T-helper 2 cell treated with Interferon-gamma antibody and Interleukin-4, amounts not matched to agents 100 ng/mL and 5 ng/mL, for 36 hours (primary cell): ENCODE measurements at places on chromosomes 5 and 9. TPM values are rescaled to one million over a fixed set of nuclear protein-coding genes. Genes with fewer than 3 reads are reported as not detected.

ANKRD33B gene
- 5.7 TPM in 2 replicates for total RNA-seq

PCDHB2 gene
- 0.09 and 0.14 TPM in 2 replicates for total RNA-seq

AK8 gene
- 0.16 TPM in 1 of 2 replicates, not detected in the other for total RNA-seq

NUTM2G gene
- not detected in 2 replicates for total RNA-seq

NXNL2 gene
- not detected in 2 replicates for total RNA-seq

IFNA21 gene
- total RNA-seq, result not detected in 2 replicates

DBH gene
- not detected in 2 replicates for total RNA-seq

F2RL2 gene
- not detected in 2 replicates for total RNA-seq

SLC6A7 gene
- not detected in 2 replicates for total RNA-seq

WNK2 gene
- 0.14 and 0.16 TPM in 2 replicates for total RNA-seq

HMGXB3 gene
- 33.6 and 36.6 TPM in 2 replicates for total RNA-seq

C1QTNF2 gene
- not detected in 2 replicates for total RNA-seq

IL4 gene
- 4.0 and 7.9 TPM in 2 replicates for total RNA-seq

ESM1 gene
- total RNA-seq, result 0.20 and 0.48 TPM in 2 replicates

ADAMTS19 gene
- total RNA-seq, result not detected in 2 replicates

RGP1 gene
- 22.8 and 23.3 TPM in 2 replicates for total RNA-seq

KCNV2 gene
- not detected in 2 replicates for total RNA-seq

CAAP1 gene
- total RNA-seq, result 18.4 and 21.3 TPM in 2 replicates

SLC6A3 gene
- total RNA-seq, result 0.39 and 0.41 TPM in 2 replicates

RIC1 gene
- 20.4 and 21.1 TPM in 2 replicates for total RNA-seq

HSDL2 gene
- total RNA-seq, result 20.2 and 23.1 TPM in 2 replicates

MLLT3 gene
- 34.6 and 36.5 TPM in 2 replicates for total RNA-seq

SPINK7 gene
- total RNA-seq, result not detected in 2 replicates

NME5 gene
- not detected in 2 replicates for total RNA-seq

SV2C gene
- 0.02 TPM in 2 replicates for total RNA-seq

MARVELD2 gene
- 0.16 and 0.20 TPM in 2 replicates for total RNA-seq

MYMK gene
- not detected in 2 replicates for total RNA-seq

C9 gene
- total RNA-seq, result not detected in 2 replicates

GNA14 gene
- not detected in 2 replicates for total RNA-seq
